ENCODE measurements at places on chromosomes 1 and 21.

GRCh38 chr1:6672558-6672957 lies 29.1 kb downstream of the DNAJC11 start:
- DNase-seq = no peak

DNA sequence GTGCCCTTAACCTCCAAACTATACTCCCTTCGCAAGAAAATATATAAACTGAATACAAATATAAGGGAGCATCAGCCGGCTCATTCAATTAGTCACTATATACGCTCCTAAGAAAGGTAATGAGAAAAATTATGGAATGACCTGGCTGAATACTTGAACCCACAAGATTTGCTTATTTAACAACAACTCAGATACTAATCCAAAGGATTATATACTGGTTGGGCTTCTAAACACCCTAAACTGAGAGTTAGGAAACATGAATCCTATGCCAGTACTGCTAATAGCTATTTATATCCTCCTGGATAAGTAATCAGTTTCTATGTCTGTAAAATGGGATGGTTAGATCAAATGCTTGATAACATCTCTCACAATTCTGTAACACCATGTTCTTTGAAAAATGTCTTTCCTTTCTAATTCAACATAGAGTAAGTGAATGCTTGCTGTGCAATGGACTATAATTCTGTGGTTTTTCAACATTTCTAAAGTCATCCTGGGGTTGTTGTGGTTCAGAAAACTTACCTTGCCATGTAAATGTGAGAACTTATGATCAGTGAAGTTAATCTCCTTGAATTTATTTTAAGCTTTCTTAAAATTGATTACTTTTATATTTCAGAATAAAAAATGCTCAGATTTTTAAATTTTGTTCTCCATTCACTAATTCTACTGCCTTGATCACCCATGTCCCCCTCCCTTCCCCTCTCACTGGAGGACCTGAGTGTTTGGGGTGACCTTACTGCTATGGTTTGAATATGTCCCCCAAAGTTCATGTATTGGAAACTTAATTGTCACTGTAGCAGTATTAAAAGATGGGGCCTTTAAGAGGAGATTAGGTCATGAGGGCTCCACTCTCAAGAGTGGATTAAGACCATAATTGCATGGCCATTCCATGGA lies 14.5 kb downstream of the DUSP10 start:
- no peak for DNase-seq

- no peak for DNase-seq
Observed at GRCh38 chr1:220775240-220775853, 11.4 kb upstream of the MTARC1 start.

DNA sequence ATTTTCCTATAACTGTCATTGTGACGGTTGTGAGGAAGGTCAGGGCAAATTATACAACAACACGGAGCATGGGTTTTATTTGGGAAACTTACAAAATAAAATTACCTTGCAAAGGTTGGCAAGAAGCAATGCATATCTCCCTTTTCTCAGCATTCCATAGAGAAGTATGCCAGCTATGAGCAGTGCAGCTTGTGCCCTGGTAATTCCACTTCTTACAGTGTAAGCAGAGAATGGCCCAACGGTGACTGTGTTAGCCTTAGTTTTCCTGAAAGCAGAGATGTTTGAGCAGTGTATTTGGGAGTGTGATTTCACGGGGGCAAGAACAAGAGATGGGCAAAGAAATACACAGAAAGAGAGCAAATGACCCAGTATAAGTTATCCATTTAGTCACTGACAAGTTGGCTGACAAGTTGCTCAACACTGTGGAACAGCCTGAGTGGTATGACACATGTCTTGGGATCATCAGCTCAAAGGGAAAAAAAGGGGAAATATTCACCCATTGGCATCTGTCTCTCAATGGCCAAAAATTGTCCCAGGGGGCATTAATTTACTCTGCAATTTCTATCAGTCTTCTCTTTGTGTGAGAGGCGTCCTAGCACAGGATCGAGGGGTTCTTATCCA lies 210.9 kb upstream of the NRIP1 start:
- DNase-seq = no peak

GRCh38 chr1:24074196-24074595 lies 37.7 kb downstream of the MYOM3 start:
- DNase-seq = no peak

DNA sequence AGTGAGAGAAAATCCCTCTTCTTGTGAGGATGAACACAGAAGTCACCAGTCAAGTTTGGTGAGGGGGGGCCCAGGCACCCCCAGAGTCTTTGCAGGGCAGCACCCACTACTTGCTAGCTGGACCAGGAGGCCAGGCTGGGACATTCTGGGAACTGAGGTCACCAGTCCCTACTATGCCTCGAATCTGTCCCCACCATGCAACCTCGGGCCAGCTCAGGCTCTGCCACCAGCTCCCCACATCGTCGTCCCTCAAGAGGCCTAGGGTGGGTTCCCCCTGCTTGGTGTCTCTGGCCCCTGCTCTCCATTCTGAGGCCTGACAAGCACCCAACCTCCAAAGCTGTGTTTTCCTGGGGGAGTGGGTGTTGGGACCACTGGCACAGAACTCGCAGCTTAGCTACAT lies 22.2 kb upstream of the ZNF678 start:
- DNase-seq = no peak

- DNase-seq = no peak
Observed at GRCh38 chr1:213761845-213762407, 225.8 kb upstream of the PROX1 start.

DNA sequence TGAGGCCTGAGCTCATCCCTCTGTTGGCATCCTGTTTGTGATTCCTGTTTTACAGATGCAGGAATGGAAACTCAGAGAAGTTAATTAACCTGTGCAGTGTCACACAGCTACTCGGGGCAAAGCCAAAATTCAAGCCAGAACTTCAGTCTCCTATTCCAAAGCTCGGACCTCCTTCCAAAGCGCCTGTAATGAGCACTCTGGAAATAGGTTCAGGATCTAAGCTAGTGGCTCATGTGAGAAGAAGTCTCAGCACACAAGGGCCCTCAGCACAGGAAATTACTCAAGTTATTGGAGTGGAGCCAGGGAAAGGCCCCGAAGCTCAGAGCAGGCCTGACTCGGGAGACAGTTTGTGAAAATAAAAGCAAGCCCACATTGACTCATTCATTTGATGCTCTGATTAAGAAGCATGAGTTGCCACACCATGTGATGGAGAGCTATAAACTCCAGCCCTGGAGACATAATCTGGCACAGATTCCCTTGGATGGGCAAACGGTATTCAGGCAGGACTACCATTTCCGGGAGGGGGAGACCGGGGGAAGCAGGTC lies 50.6 kb upstream of the LYST start:
- peak; percentile 40 for DNase-seq

DNA sequence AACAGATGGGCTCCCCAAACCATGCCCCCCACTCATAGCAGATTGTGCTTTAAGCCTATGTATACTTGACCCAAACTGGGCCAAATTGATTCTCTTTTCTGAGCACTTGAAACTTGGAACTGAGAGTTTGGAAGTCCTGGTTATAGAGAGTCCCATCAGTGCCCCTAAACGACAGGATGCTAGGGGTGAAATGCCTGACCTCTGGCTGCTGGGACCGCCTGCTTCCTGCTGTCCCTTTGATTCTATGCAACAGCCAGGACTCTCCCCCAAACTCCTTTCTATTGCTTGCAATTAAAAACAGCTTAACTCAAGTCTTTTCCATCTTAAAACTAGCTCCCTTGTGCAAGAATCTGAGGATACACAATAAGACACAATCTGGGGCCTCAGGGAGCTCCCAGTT lies 4.7 kb downstream of the C1orf210 start:
- DNase-seq = no peak

GRCh38 chr21:34363733-34364132 lies at the start of gene KCNE2:
KCNE2 (plus strand) TSS chr21:34364006; CDS start chr21:34370479, 6,473 bp downstream.
- DNase-seq = no peak

DNA sequence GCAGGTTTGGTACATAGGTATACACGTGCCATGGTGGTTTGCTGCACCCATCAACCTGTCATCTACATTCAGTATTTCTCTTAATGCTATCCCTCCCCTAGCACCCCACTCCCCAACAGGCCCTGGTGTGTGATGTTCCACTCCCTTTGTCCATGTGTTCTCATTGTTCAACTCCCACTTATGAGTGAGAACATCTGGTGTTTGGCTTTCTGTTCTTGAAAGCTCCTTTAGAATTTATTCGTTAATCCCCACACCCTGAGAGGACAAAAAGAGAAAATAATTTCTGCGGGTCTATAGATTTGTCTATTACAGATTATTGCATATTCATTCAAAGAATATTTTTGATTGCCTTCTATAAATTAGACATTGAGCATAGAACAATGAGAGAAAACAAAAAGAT lies 455.5 kb downstream of the PLPP3 start:
- DNase-seq = no peak

DNA sequence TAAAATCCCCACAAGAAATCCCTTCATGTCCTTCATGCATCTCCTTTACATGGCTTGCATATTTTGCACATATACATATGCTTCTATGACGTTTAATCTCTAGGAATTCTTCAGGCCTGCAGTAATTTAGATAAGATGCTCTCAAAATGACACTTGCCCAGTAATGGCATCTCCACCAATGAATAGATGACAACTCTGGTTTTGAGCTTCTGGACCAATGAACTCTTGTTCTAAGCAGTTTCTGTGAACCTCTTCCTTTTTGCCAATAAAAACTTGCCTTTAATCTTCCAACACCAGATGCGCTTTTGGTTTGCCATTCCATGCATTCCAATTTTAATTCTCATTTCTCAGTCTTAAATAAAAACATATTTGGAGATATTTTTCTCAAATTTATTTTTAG lies 189.8 kb upstream of the OLFM3 start:
- DNase-seq = no peak

DNA sequence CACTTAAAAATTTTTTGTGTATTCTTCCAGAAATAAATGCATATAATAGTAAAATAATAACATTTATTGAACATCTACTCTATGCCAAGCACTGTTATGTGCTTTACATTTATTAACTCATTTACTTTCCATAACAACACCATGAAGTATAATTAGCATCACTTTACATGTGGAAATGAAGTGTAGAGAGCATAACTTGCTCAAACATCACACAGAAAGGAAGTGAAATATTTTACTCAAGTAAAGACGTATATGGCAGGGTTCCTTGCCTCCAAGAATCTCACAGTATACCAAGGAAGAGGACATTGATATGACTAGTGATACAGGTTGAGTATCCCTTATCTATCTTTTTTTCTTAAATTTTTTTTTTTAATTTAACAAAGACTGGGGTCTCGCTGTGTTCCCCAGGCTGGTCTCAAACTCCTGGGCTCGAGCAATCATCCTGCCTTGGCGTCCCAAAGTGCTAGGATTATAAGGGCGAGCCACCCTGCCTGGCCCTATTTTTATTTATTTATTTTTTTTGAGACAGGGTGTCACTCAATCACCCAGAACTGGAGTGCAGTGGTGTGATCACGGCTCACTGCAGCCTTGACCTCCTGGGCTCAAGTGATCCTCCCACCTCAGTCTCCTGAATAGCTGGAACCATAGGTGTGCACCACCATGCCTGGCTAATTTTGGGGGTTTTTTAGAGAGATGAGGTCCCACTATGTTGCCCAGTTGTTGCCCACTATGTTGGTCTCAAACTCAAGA lies 7.7 kb upstream of the CLIC4 start:
- DNase-seq = no peak

DNA sequence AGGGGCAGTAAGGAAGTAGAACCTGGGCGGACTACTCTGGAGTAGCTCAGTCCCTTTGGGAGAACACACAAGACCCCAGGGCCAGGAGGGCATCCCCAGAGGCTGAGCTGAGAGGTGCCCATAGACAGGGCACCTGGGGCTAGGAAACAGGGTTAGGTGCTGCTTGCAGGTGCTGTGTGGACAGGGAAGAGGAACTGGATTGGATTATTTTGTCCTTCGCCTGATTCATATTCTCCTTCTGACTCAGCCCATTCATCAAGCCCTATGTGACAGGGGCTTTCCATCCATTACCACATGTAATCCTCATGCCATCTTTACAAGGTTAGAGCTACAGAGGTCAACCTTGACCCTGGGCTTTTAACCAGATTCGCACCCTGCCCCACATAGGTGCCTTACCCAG lies 183.9 kb downstream of the C1orf94 start:
- DNase-seq = no peak

DNA sequence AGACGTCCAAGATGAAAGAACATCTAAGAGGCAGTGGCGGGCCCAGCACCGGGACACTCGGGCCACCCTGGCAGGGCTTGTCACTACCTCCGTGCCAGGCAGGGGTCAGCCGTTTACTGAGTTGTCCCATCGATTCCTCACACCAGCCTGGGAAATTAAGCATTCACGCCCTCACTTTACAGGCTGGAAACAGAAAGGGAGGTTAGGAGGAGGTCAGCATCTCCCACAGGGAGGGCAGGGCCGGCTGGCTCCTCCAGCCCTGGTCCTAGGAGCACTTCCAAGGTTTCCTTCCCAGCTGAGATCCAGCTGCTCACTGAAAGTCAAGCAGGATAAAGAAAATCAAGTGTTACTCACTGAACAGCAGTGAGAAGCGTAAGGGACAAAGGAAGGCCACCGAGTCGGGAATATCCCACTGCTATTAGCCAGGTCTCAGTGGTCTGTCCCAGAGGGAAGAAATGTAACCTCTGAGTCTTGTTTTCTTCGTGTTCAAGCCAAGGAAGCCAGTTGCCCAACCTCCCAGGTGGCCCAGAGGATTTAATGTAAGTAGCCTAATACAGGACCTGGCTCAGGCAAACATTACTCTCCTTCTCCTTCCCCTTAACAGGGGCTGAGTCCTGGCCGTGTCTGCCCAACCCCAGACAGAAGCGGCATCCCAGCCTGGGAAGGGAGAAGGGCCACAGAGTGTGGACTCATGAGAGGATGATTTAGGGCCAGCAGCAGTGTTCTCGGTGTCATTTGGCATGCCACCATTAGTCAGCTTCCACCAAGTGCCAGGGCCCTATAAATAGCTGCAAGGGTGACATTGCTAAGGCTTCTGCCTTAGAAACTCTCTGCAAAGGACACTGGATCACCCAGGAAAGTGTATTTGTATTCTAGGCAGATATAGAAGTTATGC lies 203.1 kb upstream of the GALNT2 start:
- no peak for DNase-seq

DNA sequence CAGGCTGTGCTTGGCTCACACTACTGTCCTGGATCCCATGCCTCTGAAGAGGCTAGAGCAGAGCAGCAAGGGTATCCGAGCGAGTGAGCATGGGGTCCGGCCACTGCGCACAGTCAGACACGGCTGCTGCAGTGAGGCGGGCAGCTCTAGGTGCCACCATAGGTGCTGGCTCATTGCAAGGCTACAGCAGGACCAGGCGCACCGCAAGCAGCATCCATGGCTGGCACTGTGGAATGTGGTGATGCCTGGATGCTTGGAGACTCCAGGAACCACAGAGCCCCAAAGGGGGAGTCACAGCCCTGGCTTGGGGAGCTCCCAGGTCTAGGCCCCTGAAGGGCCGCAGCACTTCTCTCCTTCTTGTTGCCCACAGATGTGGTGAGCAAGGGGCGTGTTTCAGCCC lies 47.2 kb downstream of the ATP6V1G3 start:
- DNase-seq = no peak

All from activated T-helper 1 cell treated with anti-CD3 and anti-CD28 coated beads, Interleukin-2, amount 50 U/mL, for 16 hours (primary cell).